Hematopoietic multipotent progenitor cell treated with erythropoietin and hydrocortisone succinate and interleukin-3 and kit ligand, for 4 days (in vitro differentiated cells): ENCODE measurements at places on chromosomes 11 and 22.

- no peak for DNase-seq
Observed at GRCh38 chr11:17907046-17907445, 105.8 kb downstream of the SERGEF start.

DNA sequence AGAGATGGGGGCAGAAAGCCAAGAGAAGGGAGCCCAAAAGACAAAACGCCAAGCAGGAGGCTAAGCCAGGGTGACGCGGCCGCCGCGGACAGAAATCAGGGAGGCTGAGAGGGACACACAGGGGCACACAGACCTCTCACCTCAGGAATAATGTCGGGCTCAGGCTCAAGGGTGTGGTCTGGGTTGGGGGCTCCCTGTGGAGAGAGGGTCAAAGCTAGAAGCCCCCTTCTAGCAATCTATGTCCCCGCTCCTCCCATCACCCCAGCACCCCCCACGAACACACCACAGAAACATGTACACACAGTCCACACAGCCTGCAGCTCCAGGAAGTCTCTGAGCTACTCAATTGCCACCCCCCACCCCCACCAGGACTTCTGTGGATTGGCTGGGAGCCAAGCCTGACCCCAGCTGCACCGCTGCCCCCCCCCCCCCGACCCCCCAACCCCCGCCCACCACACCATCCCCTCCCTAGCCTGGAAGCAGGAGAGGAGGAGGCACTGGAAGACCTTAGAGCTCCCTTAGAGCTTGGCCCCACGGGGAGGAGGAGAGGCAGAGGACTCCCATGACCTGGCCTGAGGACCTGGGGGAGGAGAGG lies 6.9 kb downstream of the BCL9L start:
- peak; percentile 51 for DNase-seq

DNA sequence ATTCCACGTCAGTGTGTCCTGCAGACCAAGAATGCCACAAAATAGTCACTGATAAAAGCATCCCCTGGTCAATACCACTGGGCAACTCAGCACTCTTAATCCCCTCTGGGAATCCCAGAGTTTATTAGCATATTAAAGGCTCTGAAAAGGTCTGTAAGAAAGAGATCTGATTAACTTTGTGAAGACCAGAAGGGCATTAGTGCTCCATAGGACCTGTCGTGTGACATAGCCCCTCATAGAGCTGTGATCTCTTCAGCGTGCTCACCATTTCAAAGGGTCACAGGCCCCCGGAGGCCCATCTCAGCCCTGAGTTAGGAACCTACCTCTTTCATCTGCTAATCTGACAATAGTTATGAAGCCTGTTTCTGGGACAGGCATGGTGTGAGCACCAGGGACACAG lies 299.2 kb downstream of the MN1 start:
- DNase-seq = no peak

GRCh38 chr22:35914665-35915476 lies 113.8 kb downstream of the RBFOX2 start:
- peak; percentile 89 for DNase-seq

DNA sequence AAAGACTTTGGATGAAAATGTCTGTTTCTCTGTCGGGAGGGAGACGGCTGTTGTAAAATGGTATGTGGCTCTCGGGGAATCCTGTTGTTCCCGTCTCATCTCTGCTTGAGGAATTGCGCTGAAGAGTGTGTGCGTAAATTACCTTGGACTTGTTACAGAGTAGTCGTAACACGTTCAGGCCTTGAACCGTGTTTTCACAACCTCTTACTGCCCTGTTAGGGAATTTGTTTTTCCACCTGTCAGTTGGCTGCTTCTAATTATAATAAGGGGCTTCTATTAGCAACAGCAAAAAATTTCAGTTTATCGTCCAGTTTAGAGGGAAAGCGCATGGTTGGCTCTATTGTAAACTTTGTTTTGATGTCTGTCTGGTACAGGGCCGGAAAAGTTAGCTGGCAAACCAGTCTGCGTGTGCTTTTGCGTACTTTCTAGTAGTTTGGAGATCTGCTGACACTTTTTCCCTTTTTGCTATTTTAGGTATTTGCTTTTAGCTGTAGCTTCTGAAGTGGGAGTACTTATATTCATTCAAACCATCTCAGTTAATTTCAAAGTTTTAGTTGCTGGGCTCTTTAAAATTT lies 1.5 kb downstream of the HIPK3 start:
- DNase-seq = peak; percentile 58

DNA sequence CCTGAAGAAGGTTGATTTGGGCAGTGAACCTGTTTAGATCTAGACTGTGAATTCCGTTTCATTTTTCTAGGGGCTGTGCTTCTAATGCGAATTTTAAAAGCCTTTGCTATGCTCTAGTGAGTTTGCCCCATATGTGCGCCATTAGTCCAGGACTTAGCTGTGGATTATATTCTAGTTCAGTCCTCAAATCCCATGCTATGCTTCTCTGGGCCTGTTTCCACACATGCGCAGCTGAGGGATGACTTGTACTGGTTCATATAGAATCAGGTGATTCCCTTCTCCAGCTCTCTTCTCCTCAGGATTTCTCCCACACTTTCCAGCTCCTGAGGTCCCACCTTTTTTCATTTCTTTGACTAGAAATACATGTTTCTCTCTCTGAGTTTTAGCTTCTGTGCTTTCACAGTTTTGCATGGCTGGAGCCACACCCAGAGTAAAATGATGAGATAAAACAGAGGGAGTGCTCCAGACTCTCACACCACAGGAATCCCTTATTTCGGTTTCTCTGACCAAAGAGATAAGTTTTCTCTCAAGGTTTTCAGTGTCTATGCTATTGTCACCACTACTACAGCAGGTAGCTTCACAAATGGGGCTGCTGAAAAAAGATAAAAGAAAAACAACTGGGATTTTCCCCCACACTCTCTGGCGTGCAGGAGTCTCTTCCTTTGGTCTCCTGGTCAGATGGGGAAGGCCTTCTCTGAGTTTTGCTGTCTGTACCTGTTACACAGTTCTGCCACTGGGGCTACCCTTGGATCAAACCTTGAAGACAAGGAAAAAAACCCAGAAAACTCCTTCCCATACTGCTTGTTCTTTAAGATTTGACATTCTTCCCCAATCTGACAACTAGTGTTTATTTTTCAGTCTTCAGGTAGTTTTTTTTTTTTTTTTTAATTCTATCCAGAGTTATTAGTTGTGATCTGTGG lies 96.2 kb upstream of the TEAD1 start:
- peak; percentile 27 for DNase-seq

GRCh38 chr11:69938206-69938605 lies 119.0 kb upstream of the FGF3 start:
- no peak for DNase-seq

- DNase-seq = no peak
Observed at GRCh38 chr22:48490500-48491411, 1336.9 kb downstream of the BRD1 start.

GRCh38 chr22:48737461-48738203 lies 1090.0 kb downstream of the BRD1 start:
- no peak for DNase-seq

DNA sequence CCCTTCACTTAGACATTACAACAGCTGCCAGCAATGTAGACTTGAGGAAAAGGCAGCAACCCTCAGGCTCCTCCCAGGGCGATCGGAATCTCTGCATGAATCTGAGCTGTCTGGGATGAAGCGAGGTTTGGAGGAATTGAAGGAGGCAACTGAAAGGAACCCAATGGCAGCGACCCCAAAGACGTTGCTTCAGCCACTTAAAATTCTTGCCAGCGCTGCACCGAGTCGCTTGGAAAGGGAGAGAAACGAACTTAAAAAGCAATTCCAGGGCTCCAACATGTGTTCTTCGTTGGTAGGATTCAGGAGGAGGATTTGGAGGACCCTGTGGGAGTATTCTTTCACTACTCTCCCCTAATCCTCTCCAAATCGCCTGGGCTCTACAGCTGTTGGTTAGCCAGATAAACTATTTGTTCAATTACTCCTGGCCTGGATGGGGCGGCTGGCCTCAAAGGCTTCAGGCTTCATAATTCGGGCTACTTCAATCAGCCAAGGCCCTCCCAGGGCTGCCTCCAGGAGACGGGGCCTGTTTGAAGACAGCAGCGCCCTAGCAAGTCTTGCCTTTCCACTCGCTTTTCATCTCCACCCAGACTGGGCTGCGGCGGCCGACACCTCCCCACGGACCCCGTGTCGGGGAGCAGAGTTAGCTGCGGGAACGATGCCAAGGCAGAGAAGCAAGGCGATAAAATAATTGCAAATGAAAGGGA lies 72.4 kb upstream of the TMEM45B start:
- DNase-seq = no peak

DNA sequence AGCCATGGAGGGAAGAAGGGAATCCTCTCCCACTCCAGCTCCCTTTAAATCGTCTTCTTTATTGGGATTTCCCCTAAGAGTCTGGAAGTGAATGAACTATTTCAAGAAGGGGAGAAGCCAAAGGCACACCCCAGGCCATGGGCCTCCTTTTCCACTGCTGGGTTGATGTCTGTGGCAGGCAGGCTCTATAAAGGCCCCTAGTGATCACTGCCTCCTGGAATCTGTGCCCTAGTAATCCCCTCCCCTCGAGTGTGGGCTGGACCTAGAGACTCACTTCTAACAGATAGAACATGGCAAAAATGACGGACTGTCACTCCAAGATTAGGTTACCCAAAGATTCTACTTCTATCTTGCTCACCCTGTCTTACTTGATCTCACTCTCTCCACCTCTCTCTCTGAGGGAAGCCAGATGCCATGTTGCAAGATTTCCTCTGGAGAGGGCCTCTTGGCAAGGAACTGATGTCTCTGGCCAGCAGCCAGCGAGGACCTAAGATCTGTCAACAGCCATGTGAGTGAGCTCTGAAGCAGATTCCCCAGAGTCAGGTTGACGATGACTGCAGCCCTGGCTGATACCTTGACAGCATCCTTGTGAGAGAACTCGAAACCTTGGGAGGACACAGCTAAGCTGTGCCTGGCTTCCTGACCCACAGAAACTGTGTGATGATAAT lies 444.8 kb downstream of the SOX6 start:
- peak; percentile 62 for DNase-seq

GRCh38 chr11:73766763-73767162 lies 5.9 kb upstream of the RAB6A start:
- no peak for DNase-seq
